ENCODE measurements at places on chromosomes 13 and 19. TPM values are rescaled to one million over a fixed set of nuclear protein-coding genes. Genes with fewer than 3 reads are reported as not detected.
A peak's percentile ranks its signal among the peaks of the same experiment; 100 is the strongest.

DNA sequence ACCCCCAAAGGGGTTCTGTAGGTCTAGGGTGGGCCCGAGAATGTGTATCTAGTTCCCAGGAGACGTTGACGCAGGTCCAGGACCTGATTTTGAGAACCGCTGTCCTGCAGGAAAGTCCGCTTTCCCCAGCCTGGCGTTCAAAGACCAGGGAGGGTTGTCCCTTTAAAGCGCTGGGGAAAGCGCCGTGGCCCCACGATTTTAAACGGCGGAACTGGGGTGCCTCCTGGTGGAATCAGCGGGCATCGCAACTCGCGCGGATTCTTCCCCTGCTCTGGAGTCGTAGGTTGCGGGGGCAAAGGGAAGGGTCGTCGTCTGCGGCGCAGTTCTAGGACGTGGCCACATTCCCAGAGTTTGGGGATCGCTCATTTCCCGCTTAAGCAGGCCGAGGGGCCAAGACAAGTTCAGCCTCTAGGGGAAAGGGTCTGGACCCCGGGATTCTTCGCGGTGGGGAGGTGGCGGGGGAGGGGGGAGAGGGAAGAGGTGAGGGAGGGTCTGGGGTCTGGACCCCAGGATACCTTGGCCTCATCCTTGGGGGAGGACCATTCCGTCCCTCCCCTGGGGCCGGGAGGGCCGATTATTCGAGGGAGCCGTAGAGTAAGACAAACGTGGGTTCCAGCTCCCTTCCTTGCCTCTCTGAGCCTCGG, 7.7 kb downstream of the PNMA8B start:
- peak; percentile 83 for DNase-seq

GRCh38 chr19:7419777-7420439, 68.9 kb downstream of the PEX11G start:
- no peak for DNase-seq

- DNase-seq = no peak
Observed at GRCh38 chr19:41925208-41926003, 2.8 kb downstream of the ERFL start.

- DNase-seq = no peak
Observed at GRCh38 chr13:24287748-24288287, 21.6 kb upstream of the C1QTNF9 start.

GRCh38 chr13:44151474-44151873, 222.2 kb upstream of the SERP2 start:
- DNase-seq = no peak

DNA sequence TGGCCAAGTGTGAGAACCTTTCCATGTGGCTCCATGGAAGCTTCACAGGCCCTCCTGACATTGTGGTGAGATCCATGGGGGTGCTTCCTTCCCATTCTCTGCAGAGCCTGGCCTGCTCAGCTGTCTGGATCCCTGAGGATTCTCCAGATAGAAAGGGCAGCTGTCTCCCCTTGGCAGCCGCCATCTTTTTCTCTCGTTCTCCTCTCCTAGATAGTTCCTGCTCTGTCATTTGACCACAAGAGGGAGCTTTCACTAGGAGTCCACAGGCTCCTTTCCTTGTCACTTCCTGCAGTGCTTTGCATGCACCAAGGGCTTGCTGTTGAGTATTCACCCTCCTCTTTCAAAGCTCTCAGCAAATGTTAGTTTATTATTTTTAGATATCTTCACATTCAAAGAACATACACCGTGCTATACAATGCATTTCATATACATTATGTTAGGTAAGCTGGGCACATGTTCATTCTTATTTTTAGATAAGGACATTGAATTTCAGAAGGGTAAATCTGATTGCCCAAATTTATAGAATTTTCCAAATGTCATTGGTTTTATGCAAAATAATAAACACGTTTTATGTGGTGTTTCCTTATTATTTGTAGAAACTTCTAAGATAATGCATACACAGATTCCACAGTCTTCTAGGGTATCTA, 133.2 kb downstream of the FRY start:
- peak; percentile 15 for DNase-seq

- no peak for DNase-seq
Observed at GRCh38 chr13:112831801-112832200, 137.2 kb upstream of the MCF2L start.

GRCh38 chr19:17706750-17707181, 12.5 kb upstream of the MAP1S start:
- no peak for DNase-seq

DNA sequence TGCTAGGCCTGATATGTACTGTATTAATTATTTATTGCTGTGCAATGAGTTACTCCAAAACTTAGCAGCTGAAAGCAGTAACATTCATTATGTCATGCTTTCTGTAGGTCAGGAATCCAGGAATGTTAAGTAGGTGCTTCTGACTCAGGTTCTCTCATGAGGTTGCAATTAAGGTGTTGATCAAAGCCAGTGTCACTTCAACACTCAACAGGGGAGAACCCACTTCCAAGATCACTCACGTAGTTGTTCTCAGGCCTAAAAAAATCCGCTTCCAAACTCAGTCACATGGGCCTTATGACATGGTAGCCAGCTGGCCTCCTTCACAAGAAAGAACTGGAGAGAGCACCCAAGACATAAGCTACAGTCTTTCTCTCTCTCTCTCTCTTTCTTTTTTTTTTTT, 211.1 kb upstream of the NBEA start:
- DNase-seq = no peak

DNA sequence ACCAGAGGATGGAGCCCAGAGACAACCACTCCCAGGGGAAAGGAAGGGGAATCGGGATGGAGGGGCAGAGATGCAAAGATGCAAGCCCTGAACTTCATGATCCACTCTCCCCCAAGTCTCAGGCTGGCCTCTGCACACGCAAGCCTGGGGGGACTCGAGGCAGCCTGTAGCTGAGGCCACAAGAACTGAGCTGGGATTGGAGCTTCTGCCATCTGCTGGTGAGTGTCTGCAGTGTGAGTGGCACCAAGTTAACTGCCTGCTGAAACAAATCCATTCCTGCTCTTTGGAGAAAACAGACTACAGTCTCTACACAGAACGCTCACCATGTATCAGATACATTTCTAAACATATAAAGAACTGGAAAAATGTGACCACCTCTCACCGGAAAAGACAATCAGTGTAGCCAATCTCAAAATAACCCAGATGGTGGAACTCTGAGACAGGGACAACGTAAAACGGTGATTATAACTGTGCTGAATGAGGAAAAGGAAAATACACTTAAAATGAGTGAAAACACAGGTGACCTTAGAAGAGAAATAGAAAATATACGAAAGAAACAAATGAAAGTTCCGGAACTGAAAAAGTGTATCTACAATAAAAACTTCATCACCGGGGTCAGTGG, 62.1 kb downstream of the KLF2 start:
- peak; percentile 69 for DNase-seq

DNA sequence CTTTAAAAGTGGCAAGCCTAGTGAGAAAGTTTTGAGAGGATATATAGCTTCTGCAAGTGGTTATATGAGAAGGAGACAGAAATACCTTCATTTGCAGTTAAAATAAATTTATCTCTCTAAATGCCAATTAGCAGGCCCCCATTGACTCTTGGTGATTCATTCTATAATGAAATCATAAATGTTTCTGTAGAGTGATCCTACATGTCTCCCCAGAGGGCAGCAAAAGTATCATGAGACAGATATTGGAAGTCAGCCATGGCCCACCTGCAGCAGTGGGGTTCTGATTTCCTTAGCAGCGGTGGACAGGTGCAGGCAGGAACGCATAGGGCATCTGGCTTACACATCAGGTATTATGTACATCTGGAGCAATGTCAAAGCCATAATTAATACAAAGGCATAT, 385.4 kb upstream of the SLC10A2 start:
- no peak for DNase-seq

DNA sequence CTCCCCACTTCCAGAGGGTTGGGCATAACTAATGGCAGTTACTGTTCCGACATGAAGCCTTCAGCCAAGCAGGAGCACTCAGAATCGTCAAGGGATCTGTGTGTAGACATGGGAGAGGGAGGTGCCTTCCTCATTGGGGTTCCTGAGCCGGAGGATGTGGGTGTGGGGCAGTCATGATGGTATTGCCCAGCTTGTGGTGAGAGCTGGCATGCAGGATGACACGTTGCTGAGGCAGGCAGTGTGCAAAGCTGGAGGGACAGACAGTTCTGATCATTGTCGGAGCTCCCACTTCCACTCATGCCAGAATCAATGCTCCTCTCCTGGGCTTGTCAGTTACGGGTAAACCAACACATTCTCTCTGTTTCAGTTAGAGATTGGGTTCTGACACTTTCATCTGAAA, 83.9 kb upstream of the TSC22D1 start:
- DNase-seq = no peak

GRCh38 chr19:28968721-28969120, 244.2 kb downstream of the UQCRFS1 start:
- no peak for DNase-seq

- no peak for DNase-seq
Observed at GRCh38 chr13:32852526-32852925, 163.7 kb upstream of the KL start.

GRCh38 chr13:38850868-38851626, 139.6 kb downstream of the STOML3 start:
- DNase-seq = no peak

GRCh38 chr13:76833441-76833954, 52.7 kb downstream of the KCTD12 start:
- no peak for DNase-seq

DNA sequence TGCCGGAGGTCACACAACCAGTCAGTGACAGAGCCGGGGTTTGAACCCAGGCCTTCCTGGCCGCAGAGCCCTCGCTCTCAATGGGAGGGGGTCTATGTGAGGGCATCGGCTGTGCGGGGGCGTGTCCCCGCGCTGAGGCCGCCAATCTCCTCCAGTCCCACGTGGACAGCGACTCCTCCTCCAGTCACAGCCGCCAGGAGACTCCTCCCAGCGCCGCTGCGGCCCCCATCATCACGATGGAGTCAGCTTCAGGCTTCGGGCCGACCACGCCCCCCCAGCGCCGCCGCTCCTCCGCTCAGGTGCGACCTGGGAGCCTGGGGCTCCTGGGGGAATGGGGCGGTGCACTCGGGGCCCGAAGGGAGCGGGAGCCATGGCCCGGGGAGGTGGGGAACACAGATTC, 6.0 kb downstream of the SPRED3 start:
- peak; percentile 92 for DNase-seq

Gene ELANE
- total RNA-seq = not detected

Gene FCGBP
- total RNA-seq = 4.8 TPM

Gene SYNE4
- 2.4 TPM for total RNA-seq

Gene C19orf18
- total RNA-seq = 0.29 TPM

Gene SIAH3
- 0.11 TPM for total RNA-seq

Gene CGB5
- not detected for total RNA-seq

Gene EFNA2
- not detected for total RNA-seq

Gene GIPC3
- 0.09 TPM for total RNA-seq

Gene SCEL
- total RNA-seq = not detected

Gene EPS8L1
- total RNA-seq = 2.8 TPM
